Left ventricle myocardium inferior (tissue), 1 donor: ENCODE measurements at places on chromosomes 7 and 10. TPM values are rescaled to one million over a fixed set of nuclear protein-coding genes. Genes with fewer than 3 reads are reported as not detected.

DNA sequence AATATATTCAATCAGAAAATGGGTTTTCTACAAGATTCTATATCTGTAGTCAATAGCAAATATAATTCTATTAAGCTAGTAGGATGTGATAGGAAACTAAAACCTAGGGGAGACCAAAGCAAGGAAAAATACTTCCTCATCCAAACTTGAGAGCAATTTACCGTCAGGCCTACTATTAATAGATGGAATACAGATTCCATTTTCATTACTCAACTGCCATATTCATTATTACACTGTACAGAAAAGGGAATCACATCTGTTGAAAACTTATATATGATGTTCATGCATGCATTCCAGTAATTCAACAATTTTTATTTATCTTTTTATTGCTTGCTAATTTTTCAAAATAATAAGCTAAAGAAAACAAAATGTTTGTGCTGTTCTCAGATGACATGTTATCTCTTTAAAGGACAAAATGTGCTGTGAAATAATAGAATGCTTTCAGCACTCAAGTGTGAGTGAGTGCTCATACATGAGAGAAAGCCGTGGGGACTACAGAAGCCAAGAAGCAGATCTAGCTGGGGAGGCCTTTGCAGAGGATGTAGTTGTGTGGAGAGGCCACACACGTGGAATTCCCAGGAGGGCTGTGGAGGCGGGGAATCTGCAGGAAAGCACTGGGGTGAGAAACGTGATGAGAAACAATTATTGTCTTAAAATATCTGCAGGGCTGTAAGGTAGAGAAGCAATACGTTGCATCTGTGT lies 110.0 kb downstream of the EGFR start:
- peak; percentile 80 for DNase-seq

Gene TSPAN33
- 9.7 TPM for total RNA-seq

- DNase-seq: no peak
Observed at GRCh38 chr7:148115308-148115707, 475.3 kb upstream of the C7orf33 start.

GRCh38 chr10:89852872-89853271 lies 151.5 kb downstream of the KIF20B start:
- DNase-seq: no peak

Gene HOGA1
- total RNA-seq: 47.1 TPM

DNA sequence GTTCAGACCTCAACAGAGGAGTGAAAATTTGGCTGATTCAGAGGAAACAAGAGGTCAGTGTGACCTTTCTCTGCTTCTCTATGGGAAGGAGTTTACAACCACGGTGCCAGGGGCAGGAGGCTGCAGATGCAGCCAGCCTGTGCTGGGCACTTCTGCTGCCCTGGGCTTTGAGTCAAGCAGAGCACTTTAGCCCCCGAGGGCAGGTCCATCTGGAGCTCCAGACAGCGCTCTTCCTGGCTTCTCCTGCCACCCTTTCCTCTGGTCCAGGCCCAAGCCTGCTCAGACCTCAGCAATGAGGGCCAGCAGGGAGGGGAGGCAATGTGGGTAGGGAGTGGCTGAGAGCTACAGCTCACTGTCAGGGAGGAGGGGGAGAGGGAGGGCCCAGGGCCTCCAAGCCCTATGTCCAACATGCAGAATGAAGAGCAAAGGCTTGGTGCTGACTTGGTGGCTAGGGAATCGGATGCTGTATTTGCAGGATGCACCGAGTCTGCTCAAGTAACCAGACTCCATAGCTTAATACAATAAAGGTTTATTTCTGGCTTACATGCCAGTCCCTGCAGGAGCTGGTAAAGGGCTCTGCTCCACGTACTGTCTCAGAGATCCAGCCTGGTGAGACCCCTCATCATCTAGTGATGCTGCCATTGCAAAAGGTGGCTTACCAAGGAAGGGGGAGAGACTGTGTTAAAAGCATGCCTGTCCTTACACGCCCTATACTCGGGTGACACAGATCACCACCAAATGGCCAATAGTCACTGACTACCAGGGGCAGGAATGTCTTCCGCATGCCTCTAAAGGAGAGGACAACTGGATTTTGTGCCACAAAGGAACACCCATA lies 481.6 kb downstream of the RPS24 start:
- no peak for DNase-seq

GRCh38 chr10:31140716-31141115 lies 109.1 kb upstream of the ZNF438 start:
- no peak for DNase-seq

Gene ZWINT
- total RNA-seq: 1.0 TPM

- DNase-seq: no peak
Observed at GRCh38 chr10:8282340-8282739, 227.9 kb downstream of the GATA3 start.

DNA sequence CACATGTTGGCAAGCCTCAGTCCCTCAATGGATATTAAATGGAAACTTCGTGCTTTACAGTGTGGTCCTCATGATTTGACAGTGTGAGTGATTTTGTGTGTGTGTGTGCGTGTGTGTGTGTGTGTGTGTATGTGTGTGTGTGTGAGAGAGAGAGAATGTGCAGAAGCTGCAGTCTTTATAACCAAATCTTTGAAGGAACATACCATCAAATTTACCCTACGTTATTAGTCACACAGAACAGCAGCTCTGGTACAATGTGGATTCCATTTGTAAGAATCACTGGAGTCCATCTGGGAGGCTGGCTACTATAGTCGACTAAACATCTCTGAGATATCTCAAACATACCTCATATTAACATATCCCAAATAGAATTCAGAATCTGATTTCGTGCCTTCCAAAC lies 928.0 kb upstream of the POT1 start:
- DNase-seq: no peak

DNA sequence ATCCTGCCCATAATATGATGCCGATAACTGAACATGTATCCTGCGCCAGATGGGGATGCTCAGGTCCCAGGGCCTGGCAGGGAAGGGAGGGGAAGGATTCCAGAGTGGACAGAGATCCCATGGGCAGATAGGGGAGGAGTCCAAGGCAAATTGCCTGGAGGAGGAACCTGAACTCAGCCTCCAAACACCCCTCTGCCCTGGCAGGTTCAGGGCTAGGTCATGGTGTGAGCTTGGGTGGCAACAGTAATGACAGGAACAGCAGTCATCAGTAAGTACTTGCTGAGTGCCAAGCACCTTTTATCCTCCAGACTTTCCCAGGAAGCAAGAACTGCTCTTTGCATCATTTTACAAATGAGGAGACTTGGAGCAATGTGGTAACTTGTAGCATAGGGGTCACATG lies 3.8 kb upstream of the PALD1 start:
- DNase-seq: no peak

- no peak for DNase-seq
Observed at GRCh38 chr10:17673471-17674061, 29.6 kb downstream of the STAM start.

Gene PVRIG
- total RNA-seq: not detected

DNA sequence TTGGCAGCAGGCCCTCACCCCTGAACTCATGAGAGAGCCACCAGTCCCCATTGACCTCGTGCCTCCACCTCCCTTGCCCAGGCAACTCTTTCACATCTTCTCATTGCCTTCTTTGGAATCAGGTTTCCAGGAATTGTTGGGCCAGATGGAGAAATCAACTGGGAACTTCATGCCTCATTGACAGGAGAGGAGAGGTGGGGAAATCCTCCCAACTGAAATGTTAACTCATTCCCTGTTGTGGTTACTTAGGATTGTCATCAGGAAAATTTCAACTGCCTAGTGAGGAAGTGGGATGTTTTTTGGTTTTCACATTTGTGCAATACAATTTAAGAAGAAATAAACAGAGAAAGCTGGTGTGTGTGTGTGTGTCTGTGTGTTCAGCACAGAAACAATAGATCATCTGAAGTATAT lies 106.6 kb upstream of the INHBA start:
- DNase-seq: no peak

GRCh38 chr7:45220846-45221618 lies 63.4 kb downstream of the RAMP3 start:
- DNase-seq: no peak

- no peak for DNase-seq
Observed at GRCh38 chr7:150916670-150917069, 61.5 kb downstream of the KCNH2 start.

Gene ELMO1
- total RNA-seq: 10.0 TPM

DNA sequence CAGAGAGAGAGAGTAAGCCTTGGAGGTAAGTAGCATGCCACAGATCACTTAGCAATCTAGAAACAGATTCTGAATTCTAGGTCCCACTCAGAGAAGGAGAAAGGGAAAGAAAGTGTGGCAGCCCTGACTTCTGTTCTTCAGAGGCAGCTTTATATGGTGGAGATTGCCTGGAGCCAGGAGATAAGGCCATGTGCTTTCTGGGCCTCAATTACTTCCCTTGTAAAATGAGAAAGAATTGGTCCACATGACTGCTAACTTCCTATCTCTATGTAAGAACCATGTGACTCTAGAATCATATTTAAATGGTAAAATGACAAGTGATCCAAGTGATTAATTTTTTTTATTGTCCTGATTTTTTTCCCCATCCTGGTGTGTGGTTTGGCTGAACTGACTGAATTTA lies 64.1 kb downstream of the HHEX start:
- DNase-seq: no peak

Gene TWIST1
- total RNA-seq: 1.3 TPM

DNA sequence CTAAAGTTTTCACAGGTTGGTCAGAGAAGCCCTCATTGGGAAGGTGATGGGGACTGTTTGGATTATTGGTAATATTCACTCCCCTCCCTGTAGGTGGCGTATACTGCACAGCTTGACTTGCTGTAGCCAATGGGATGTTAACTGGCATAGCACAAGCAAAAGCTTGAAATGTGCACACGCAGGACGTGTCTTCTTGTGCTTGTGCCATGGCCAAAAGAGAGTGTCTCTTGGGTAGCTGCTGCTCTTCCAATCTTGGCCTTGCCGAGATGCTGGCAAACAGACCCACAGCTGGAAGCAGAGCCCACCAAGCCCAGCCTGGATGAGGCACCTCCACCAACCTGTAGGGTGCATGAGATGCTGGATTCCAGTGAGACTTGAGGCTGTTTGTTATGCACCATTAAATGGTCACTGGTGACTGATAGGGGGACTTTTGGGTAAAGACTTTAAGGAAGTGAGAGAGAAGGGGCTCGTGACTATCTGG lies 266.0 kb downstream of the GRID1 start:
- no peak for DNase-seq

DNA sequence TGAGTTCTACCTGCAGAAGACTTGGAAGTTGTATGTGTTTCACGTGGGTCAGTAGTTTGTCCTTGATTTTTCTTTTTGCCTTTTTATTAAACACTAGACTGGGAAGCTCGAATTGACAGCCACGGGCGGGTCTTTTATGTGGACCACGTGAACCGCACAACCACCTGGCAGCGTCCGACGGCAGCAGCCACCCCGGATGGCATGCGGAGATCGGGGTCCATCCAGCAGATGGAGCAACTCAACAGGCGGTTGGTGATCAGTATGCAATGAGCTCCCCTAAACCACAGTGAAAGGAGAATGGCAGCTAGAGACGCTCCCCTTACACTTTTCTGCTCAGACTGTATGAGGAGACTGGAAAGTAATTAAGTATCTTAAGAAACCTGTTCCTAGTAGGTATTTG lies 126.7 kb upstream of the STK17A start:
- DNase-seq: no peak

DNA sequence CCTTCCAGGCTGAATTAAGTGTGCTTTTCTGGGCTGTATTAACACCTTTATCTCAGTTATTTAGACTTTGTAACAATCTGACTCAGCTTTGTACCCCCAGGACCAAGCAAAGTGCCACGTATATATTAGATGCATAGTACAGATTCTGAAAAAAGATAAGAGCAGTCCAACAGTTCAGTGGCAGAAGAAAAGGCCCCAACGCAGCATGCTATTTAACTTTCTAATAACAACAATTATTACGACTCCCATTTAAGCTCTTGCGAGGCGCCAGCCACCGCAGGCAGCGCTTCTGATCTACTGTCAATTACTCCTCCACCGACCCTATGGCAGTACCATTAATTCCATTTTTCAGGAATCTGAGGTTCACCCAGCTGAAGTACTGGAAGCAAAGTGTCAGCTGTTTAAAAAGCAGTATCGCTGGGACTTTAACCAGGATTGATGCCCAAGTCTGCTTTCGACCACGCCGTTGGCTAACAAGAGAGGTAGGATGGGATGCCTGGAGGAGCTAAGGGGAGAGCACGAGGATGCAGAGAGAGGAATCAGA lies 638 bp downstream of the LIPA start:
- DNase-seq: no peak
